T-helper 1 cell (primary cell): ENCODE measurements at places on chromosomes 2 and 18.
A peak's percentile ranks its signal among the peaks of the same experiment; 100 is the strongest.

DNA sequence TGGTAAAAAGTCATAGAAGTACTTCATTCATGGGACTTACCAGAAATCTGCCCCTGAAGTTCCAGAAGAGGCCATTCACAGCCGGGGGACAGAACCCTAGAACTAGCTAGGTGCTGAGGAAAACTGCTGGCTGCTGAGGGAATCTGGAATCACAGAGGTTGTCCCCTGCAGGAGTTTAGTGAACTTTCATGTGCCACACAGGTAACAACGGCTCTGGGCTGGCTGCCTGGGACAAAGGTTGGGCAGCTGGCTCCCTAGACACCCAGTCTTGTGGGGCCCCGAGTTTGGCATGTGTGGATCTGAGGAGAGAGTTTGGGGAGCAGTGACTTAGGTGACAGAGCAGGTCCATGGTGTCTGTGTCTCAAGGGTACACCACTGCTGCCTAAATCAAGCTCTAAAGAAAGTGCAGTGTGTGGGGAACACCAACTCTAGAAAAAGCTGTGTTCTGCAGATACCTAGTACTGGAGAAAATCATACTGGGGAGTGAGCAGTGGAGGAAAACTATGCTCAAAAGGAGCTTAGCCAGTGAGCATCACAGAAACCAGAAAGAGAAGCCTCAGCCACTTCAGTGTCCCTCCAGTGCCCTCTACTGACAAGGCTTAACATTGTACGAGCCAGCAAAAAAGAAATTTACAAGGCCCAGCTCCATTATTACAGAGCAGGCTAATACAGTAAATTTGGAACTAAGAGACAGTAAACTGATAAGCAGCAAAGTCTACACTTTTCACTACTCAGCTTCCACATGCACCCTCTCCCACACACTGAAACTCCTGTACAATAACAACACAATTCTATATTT lies 15.2 kb downstream of the GALNT3 start:
- DNase-seq, result peak; percentile 22

- no peak for DNase-seq
Measured at GRCh38 chr2:215436705-215437565, 1.1 kb upstream of the FN1 start.

- DNase-seq, result no peak
Measured at GRCh38 chr18:49178736-49179135, 228.0 kb upstream of the SMAD7 start.

GRCh38 chr2:237720957-237721356 lies 77.6 kb upstream of the RBM44 start:
- no peak for DNase-seq

GRCh38 chr18:32300914-32301313 lies 111.1 kb downstream of the MEP1B start:
- no peak for DNase-seq

- no peak for DNase-seq
Measured at GRCh38 chr2:36727550-36727949, 31.0 kb downstream of the VIT start.

- DNase-seq, result no peak
Measured at GRCh38 chr2:98334439-98335078, 11.7 kb upstream of the CNGA3 start.

DNA sequence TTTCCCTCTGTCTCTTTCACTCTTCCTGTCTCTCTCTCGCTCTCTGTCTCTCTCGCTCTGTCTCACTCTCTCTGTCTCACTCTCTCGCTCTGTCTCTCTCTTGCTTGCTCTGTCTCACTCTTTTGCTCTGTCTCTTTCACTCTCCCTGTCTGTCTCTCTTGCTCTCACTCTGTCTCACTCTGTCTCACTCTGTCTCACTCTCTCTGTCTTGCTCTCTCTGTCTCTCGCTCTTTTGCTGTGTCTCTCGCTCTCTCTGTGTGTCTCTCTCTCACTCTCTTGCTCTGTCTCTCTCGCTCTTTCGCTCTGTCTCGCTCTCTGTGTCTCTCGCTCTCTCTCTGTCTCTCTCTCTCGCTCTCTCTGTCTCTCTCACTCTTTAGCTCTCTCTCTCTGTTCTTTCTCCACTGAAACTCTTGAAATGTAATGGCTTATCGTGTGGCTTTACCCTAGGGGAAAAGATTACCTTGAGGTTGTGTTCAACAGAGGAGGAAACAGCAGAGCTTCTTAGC lies 22.9 kb downstream of the INPP1 start:
- no peak for DNase-seq

GRCh38 chr2:205758051-205758450 lies 75.8 kb downstream of the NRP2 start:
- no peak for DNase-seq

- no peak for DNase-seq
Measured at GRCh38 chr2:218806346-218806978, 24.5 kb downstream of the CYP27A1 start.

GRCh38 chr18:53946594-53946993 lies 277.9 kb downstream of the MBD2 start:
- no peak for DNase-seq

DNA sequence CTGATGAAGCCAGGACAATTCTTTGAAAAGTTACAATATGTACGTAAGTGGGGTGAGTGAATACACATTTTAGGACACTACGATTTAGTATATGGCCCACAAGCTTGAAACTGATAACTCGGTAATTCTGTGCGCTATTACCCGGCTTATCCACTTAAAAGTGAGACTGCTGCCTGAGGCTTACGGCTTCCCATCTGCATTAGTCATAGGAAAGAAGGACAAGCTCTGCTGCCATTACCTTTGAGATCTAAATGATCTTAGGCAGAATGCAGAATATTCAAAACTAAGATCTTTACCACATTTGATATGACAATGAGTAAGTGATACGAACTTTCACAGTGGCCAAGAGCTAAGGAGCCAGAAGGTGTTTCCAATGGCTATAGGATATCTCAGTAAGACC lies 133.3 kb downstream of the GAREM1 start:
- DNase-seq, result no peak

GRCh38 chr2:236286873-236287545 lies 22.8 kb upstream of the ASB18 start:
- DNase-seq, result no peak

DNA sequence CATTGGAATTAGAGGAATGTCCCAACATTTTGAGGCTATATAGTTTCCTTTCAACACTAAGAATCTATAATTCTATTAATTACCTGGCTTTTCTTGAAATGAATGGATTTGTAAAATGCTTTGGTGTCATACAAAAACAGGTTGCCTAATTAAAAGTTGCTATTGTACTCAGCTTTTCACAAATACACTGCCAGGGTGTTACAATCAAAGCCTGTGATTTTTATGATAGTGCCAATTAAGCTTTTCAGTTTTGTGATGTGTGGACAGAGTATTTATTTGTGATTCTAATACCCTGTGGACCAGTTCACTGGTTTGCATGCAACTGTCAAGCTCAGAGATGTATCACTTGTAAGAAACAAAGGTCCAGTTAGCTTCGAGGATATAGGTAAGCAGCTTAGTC lies 71.8 kb downstream of the NAB1 start:
- no peak for DNase-seq

- DNase-seq, result peak; percentile 69
Measured at GRCh38 chr2:197298609-197299008, 12.0 kb downstream of the ANKRD44 start.

DNA sequence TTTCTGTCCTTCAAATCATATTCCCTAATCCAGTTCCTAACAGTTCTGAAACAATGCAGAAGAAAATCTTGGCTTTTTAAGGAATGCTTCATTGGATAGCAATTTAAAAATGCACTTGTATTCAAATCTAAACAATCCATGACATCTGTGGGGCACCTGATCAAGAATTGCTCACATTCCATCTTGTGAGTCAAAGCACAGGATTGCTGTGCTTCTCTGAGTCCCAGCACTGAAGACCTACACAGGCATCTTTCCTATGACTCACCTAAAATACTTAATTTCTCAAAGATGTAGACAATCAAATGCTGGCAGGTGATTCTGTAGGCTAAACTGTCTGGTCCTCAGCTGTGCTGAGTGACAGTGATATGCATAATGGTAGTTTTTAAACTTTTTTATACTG lies 10.1 kb upstream of the ATP8B1 start:
- DNase-seq, result no peak

- no peak for DNase-seq
Measured at GRCh38 chr18:36856815-36857214, 27.9 kb downstream of the KIAA1328 start.

DNA sequence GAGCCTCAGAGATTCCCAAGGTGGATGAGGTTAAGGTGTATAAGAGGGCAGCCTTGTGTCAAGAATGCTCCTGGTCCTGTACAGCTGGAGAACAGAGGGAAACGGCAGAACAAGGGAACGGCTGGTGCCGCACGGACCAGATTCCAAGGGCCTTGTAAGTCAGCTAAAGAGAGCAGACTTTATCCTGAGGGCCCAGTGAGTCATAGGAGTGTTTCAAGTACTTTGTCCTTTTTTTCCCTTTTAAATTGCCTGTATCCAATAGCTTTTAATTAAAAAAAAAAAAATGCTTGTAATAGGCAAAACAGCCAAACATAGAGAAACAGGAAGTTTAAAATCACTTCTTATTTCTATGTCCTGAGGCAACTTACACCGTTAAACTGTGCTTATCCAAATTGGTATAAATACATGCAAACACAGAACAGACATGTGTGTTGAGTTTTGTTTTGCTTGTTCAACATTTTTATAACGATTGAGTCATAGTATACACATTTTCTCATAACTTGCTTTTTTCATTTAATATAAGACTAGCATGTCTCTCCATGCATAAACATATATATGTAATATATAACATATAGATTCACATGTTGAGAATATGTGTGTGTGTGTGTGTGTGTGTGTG lies 42.1 kb upstream of the EVA1A start:
- no peak for DNase-seq

GRCh38 chr2:18799397-18799796 lies 210.0 kb upstream of the NT5C1B start:
- DNase-seq, result no peak

- no peak for DNase-seq
Measured at GRCh38 chr2:3647831-3648651, 10.0 kb upstream of the ALLC start.

DNA sequence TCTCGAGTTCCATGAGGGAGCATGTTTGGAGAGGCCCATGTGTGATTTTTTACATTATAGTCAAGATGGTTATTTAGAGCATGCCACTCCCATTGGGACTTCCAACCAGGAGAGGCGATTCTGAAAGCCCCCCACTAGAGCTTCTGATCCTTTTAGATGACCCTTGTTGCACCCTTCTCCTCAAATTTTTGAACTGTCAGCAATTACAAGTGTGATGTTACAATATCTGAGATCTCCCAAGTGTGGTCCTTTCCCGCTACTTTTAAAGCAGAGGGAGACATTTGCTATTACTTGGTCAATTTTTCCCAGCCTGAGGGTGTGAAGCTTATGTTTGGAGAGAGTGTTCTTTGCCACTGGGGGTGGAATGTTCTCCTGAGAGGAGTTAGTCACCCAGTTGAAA lies 16.7 kb upstream of the PTH2R start:
- no peak for DNase-seq

DNA sequence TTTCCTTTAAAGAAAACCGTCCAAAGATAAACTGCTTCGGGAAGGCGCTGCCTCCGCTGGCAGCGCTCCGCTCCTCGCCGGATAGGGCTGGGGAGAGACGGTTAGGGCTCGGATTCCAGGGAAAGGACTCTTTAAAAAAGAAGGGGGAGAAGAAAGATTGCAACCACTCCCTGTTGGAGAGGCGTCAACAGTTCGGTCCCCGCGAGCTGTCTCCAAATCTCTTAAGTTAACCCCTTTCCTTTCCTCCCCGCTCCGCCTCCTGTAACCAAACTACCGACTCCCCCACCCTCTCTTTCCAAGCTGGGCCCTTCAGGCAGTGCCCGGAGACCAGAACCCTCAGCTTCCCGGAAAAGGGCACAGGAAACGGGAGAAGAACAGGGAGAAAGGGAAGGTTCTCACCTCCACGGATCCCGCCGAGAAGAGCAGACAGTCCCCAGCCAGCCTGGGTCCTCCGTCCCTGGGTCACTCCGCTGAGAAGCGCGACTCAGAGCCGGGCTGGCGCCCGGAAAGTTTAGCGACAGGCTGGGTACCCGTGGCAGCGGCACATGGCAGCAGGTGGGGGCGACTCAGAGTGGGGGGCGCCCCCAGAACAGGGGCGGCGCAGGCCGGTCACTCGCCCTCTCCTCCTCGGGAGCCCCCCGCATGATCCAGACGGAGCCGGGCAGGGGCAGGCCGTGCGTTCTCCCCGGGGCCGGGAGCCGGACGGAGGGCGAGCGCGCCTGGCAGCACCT lies 675 bp downstream of the FZD5 start:
- no peak for DNase-seq

DNA sequence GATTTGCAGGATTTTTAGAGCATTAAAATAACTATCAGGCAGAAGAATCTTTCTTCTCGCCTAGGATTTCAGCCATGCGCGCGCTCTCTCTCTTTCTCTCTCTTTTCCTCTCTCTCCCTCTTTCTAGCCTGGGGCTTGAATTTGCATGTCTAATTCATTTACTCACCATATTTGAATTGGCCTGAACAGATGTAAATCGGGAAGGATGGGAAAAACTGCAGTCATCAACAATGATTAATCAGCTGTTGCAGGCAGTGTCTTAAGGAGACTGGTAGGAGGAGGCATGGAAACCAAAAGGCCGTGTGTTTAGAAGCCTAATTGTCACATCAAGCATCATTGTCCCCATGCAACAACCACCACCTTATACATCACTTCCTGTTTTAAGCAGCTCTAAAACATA lies 137.0 kb downstream of the MEIS1 start:
- no peak for DNase-seq

- no peak for DNase-seq
Measured at GRCh38 chr2:68341583-68341982, 21.8 kb upstream of the CNRIP1 start.

DNA sequence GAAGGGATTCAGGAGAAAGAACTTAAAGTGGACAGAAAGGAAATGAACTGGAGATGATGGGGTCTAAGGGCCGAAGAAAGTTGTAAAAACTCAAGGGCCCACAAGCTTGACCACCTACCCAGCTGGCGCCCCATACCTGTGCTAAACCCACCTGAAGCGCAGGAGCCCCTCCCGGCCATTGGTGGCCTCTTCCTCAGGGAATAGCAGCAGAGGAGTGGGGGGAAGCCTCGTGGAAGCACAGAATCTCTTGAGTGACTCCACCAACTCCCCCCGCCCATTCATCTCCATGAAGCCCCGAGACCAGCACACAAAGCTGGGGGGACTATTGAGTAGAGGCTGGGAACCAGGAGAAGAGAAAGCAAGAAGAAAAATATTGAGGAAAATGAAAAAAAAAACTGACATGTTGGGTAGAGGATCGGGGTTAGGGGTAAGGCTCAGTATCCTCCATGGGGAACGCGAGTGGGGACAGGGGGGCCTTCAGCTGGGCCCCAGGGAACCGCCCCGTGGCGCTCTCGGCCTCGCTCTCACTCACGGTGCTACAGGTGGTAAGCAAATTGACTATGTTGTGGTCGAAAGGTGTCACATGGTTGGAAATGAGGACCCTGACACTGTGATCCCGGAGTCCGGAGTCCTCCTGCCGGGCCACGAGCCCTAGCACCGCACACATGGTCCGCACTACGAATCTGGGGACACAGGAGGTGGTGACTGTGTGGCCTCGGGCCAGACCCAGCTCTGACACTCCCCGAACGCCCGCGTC lies 728 bp downstream of the AUP1 start:
- DNase-seq, result no peak
